ENCODE measurements at places on chromosomes 13 and 19.

GRCh38 chr19:18308051-18308947 is 14.6 kb downstream of the LSM4 start:
- no peak for DNase-seq

DNA sequence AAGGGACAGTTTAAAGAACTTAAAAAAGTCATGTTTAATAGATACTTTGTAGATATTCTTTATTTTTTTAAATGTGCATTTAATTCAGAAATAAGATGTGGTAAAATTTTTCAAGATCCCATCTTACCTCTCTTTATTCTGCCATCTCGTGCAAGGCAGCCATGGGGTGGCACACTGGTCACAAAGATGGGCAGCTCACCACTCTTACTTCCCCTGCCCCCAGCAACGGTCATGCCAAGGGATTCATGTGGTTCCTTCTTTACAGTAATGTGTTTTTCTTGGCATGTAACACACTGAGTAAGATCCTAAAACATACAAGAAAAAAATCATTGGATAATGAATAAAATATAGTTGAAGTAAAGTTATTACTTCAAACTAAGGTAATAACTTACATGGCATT is 64.2 kb downstream of the LNX2 start:
- no peak for DNase-seq

DNA sequence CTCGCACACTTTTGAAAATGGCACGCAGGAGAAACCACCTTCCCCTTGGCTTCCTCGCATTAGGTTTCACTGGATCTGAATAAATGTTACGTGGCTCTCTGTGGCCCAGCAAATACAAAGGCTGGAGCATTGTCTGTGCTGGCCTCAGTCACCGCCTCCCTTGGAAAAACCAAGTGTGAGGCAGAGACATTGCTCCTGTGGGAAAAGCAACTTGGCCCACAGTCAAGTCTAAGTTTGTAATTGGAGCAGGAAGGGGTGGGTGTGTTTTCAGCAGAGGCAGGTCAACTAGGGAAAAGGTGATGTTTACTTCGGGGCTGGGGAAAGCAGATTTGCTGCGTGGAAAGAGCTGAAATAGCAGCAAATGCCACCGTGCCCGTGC is 101.6 kb downstream of the IRS2 start:
- no peak for DNase-seq

- DNase-seq: no peak
Observed at GRCh38 chr13:95544293-95544692, 8.2 kb upstream of the CLDN10 start.
